Mesothelial cell of epicardium (in vitro differentiated cells): ENCODE measurements at places on chromosomes 6 and 20.

- DNase-seq: no peak
Observed at GRCh38 chr6:43900560-43900915, 130.5 kb downstream of the VEGFA start.

DNA sequence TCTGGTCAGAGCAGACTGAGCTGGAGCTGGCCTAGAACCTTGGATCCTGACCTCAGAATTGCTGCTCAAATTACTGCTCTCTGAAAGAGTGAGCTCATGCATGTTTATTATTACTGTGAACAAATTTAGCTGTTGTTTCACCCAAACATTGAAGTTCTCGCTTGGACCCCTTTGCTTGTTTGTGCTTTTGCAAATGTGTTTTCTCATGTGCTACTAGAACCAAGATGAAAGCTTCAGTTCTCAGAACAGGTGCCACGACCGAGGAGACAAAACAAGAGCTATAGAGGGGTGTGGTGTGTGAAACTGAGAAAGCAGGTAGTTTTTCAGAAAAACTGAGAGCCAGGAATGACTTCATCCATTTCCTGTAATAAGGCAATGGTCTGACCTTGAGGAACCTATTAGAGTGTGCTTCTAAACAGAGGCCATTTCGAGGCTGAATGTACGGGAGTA lies 50.0 kb upstream of the ESR1 start:
- no peak for DNase-seq

DNA sequence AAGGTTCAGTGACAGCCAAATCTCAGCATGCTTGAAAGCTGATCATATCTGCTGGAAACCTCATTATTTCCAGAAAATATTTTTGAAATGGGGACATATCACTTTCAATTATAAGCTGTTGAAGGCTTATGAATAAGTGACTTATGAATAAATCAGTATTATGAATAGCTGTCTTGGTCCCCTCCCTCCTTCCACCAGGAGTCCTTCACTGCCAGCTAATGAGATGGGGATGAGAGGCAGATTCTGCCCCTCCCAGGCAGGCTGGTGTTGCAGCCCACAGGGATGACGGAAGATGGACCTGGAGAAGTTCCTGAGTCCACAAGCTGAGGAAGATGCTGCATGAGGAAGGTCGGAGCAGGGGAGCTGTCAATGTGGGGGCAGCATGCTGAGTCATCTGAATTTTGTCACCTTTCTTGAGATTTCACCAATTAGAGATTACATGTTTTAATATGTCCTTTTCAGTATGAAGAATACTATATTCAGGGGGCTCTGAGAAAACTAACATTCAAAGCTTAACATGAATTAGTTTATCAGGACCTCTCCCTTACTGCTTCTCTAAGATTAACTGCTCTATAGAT lies 112.2 kb downstream of the DTNBP1 start:
- no peak for DNase-seq

GRCh38 chr20:59663513-59664060 lies 59.2 kb downstream of the PHACTR3 start:
- no peak for DNase-seq

- DNase-seq: no peak
Observed at GRCh38 chr6:55918639-55919038, 43.2 kb upstream of the BMP5 start.

- DNase-seq: no peak
Observed at GRCh38 chr6:14674867-14675648, 557.5 kb downstream of the CD83 start.

- DNase-seq: no peak
Observed at GRCh38 chr20:12413116-12413515, 495.4 kb downstream of the BTBD3 start.

GRCh38 chr20:1676650-1677049 lies 19.1 kb upstream of the SIRPG start:
- DNase-seq: no peak

- DNase-seq: no peak
Observed at GRCh38 chr6:105209950-105210706, 30.3 kb upstream of the POPDC3 start.

DNA sequence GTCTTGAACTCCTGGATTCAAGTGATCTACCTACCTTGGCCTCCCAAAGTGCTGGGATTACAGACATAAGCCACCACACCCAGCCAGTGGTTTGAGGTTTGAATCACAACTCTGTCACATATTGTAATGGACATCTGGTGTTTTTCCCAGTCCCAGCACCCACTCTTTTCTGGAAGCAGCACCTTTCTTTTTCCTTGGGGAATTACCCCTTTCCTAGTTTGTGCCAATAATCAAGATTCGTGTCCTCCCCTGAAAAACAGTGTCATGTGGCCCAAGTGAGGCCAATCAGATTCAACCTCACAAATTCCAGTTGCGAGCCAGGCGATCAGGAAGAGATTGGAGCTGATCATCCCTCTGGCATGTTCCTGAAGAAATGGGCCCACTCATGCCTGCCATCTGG lies 71.7 kb upstream of the SGK1 start:
- DNase-seq: no peak

GRCh38 chr6:39279539-39279938 lies 34.7 kb downstream of the KCNK17 start:
- no peak for DNase-seq

- DNase-seq: no peak
Observed at GRCh38 chr6:96947055-96947454, 22.5 kb downstream of the KLHL32 start.

DNA sequence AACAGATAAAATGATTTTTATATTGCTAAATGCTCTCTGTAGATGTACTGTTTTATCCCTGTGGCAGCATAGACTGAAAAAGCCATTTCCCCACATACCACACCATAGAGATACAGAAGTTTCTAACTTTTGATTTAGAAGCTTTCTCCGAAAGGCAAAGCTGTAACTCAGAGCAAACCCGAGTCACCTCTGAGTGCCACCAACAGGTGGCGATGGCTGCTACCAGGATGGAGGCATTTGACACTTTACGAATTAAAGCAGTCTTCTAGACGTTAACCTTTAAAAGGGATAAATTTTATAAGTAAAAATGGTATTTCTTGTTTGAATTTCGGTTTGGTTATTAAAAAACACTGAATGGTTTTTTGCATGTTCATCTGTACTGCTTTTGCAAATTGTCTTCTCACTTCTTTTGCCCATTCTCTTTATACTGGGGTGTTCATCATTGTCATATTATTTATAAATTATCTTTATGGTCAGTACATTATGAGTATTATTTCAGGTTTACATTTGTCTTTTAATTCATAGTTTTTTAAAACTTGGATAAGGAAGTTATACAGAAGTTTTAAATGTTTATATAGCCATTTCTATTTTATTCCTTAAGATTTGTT lies 201.0 kb upstream of the CEP162 start:
- no peak for DNase-seq

GRCh38 chr6:43016943-43017334 lies 2.9 kb downstream of the KLHDC3 start:
- DNase-seq: no peak

- DNase-seq: no peak
Observed at GRCh38 chr6:111970426-111970825, 83.5 kb upstream of the CCN6 start.

- no peak for DNase-seq
Observed at GRCh38 chr20:38246357-38247165, 14.0 kb downstream of the KIAA1755 start.

DNA sequence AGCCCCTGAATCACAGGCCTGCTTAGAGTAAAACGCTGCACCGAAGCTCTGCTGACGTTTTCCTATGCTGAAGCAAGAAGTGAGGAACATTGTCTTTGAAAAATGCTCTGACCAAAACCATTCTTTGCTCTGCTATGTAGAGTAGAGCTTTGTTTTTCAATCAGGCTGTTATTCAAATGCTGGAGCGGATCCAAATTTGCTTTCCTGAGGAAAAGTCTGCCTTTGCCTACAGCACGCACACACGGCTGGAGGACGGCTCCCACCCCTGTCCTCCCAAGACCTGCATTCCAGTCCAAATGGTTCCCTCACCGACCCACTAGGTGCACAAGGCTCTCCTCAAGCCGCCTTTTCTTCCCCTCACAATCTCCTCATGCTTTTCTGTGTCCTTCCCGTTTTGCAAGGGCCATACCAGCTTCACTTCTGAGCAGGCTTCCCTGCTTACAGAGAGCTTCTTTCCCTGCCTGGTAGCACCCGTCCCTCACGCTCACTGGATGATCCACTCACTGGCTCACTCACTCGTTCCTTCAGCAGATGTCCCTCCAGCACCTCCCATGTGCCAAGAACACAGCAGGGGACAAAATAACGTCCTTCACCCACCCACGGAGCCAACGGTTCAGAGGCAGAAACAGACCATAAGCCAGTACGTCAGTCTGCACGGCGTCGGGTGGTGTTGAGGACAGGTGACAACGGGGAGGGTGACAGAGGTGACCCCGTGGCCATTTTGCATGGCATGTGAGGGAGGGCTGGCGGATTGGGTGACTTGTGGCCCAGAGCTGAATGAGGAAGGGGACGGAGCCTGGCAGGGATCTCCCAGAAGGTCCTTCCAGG lies 137.9 kb upstream of the NEDD9 start:
- DNase-seq: no peak

DNA sequence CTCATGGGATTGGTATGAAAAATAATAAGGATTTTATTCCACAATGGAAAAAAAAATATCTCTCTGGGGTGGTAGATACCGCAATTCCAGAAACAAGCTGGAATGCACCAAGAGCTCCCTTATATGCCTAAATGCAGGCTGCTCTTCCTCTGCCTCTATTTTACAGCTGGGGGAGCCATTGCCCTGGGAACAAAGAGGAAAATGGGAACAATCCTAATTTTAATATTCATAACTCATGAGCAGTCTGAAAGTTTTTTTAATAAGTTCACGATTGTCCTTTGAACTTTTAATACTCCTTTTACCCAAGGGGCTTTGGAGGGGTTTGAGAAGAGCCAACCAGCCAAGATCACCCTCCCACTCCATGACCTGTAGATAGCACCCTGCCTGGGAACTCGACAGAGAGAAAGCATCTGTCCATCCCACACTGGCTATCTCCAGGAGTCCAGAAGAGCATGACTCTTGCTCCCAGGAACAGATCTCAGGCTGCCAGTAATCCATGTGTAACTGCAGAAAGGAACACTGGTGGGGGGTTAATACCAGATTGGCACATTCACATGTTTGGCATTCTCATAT lies 74.7 kb downstream of the CD83 start:
- no peak for DNase-seq

DNA sequence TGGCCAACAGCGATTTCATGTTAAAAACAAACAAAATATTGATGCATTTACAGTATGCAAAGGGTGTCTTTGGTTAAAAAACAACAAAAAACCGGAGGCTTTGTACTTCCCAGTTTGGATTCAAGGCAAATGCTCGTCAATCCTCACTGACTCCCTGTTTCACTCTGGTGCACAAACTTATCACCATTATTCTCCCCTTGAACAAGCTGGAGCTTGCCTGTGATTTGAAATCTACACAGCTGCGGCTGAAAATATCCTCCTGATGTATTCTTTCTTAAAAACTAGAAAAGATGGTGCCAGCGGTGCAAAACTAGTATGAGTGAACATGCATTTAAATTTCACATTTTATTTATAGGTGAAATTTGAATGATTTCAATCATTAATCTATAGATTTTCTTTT lies 3.3 kb downstream of the PERP start:
- DNase-seq: no peak

DNA sequence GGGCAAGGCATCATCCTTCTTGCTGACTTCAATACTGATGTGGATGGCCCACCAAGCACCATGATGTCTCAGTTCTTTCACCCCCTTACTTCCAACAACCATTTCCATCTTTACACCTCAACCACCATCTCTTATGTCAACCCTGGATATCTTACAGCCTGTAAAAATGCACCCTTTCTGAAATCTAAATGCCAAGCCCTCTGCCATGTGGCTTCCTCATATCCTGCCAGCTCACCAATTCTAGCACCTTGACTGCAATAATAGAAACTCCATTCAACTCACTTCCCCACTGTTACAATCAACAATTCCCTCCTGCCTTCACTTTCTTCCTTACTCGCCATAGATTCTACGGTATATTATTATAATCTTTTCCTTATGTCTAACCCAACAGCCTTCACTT lies 57.9 kb downstream of the LY86 start:
- no peak for DNase-seq

GRCh38 chr6:35014341-35014740 lies 125.3 kb downstream of the ANKS1A start:
- DNase-seq: no peak

DNA sequence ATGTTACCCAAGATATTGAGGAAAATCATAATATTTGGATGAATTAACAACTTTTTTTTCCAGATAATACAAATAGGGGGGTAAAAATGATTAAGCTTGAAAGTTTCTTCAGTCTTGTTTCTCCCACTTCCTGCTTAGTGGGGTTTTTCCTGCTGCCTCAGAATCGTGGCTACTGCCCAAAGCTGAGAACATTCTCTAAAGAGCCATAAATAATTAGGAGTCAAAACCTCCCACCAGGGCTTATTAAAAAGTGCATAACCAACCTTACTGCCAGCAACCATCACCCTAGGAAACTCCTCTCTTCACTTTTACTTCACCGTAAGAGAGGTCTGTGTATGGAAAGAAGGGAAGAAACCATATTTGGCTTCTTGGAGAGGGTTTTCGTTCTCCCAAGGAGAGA lies 9.0 kb upstream of the LCA5 start:
- DNase-seq: no peak

DNA sequence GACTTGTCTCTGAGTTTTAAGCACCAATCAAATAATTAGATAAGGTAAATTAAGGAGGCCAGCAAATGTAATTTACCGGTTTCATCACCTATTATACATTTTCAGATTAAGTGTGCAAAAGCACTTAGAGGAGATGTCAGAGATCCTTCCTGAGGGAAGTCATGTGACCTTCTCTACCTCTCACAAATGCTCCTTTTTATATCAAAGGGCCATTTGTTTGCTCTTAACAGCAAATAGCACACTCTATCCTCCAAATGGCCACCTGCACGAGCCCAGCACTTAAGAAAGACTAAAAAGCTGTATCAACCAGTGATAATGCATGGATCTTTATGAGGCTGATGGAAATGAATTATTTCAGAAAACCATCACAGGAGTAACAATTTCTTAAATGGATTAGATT lies 149.4 kb downstream of the ELOVL4 start:
- no peak for DNase-seq

DNA sequence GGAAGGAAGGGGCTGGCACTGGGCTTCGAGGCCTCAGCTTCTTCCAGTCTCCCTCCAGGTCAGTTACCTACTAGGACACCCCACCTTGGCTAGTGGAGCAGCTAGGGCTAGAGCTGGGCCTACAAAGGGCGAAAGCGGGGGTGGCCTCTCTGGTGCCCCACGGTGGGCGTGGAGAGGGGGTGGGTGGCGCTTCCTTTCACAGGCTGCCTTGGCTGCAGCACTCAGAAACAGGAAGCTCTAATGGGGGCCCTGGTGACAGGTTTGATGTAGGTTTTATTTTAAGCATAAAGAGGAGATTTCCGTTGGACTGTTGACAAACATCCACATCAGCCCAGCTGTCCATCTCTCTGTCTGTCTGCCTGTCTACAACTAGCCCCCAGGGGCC lies 13.4 kb downstream of the FAM110A start:
- DNase-seq: no peak

GRCh38 chr20:49853640-49854039 lies 41.0 kb downstream of the SLC9A8 start:
- DNase-seq: no peak

DNA sequence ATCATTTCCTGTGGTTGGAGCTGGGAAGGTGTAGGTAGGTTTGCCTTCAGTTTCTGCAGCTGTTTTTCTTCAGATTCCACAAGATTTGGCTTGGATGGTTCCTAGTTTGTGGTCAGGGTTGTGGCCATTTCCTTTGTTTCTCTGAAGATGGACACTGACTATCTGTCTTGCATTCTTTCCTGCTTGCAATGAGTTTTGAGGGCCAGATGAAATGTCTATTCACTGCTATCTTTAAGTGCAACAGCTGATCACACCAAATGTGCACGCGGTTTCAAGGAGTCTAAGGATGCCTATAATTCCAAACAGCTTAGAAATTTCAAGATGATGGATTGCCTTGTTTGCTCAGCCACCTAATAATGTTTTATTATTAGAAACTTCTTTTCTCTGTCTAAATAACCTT lies 28.4 kb downstream of the IL20RA start:
- DNase-seq: no peak
